Activated CD4-positive, alpha-beta T cell treated with anti-CD3 and anti-CD28 coated beads for 4 hours (primary cell): ENCODE measurements at places on chromosomes 7 and 10.

- DNase-seq = no peak
Measured at GRCh38 chr7:54898659-54899340, 120.0 kb upstream of the EGFR start.

GRCh38 chr10:89985446-89985845 lies 284.1 kb downstream of the KIF20B start:
- no peak for DNase-seq

GRCh38 chr7:92655346-92655884 lies 65.2 kb upstream of the FAM133B start:
- no peak for DNase-seq

GRCh38 chr7:114413761-114414155 lies 857 bp upstream of the FOXP2 start:
- DNase-seq = no peak

- DNase-seq = no peak
Measured at GRCh38 chr10:84156768-84157167, 16.8 kb upstream of the GPR15LG start.

DNA sequence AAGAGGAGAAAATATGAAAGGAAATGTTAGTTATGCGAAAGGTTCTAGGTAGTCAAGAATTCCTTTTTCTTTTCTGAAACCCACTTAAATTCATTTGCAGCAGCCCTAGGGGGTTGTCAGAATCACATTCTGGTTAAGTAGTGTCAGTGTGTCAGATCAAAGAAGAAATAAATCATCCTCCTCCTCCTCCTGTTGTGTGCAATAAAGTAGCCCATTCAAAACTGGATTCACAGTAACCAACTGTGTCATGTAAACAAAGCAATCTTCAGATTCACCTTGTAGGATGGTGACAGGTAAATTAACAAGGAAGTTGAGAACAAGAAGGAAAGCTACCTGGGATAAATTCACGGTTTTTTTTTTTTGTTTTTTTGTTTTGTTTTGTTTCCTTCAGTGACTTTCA lies 127.5 kb downstream of the NSUN6 start:
- no peak for DNase-seq

GRCh38 chr7:123665157-123665556 lies 9.5 kb downstream of the LMOD2 start:
- DNase-seq = no peak

GRCh38 chr7:103343332-103343731 lies 1.2 kb downstream of the DNAJC2 start:
- no peak for DNase-seq

DNA sequence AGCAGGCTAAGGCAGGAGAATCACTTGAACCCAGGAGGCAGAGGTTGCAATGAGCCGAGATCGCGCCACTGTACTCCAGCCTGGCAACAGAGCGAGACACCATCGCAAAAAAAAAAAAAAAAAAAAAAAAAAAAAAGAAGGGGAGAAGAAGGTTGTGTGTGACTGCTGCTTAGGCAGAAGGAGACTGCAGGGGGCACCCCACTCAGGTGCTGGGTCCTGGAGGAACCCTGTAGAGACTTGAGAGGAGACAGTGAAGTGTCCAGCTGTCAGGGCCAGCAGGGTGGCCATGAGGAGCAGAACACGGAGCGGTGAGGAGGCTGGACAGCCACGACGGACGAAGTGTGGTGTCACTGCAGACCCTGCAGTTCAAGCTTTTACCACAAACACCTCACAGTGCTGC lies 99.0 kb upstream of the NMT2 start:
- DNase-seq = no peak

DNA sequence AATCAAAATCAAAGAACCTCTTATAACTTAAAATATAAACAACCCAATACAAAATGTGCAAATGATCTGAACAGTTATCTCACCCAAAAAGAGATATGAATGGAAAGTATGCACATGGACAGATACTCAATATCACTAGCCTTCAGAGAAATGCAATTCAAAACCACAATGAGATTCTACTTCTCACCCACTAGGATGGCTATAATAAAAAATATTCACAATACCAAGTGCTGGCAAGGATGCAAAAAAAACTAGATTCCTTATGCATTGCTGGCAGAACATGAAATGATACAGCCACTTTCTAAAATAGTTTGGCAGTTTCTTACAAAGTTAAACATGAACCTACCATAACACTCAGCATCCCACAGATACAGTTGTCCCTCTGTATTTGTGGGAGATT lies 130.1 kb upstream of the LRRN3 start:
- no peak for DNase-seq

GRCh38 chr7:128827248-128827958 lies 2.8 kb upstream of the FLNC start:
- DNase-seq = no peak

- no peak for DNase-seq
Measured at GRCh38 chr10:48284002-48284546, 9.6 kb upstream of the FRMPD2 start.

DNA sequence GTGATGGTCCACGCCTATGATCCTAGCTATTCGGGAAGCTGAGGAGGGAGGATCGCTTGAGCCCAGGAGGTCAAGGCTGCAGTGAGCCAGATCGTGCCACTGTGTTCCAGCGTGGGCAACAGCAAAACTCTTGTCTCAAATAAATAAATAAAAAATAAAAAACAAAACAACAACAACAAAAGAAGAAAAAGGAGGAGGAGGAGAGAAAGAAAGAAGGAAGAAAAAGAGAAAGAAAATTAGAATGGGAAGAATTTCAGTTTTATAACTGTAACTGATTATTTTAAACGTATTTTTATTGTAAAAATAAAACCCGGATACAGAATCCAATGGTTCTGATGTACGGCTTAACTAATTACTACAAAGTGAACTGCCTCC lies 37.2 kb upstream of the PSAP start:
- DNase-seq = no peak

GRCh38 chr7:123612024-123612423 lies 10.4 kb downstream of the ASB15 start:
- no peak for DNase-seq

GRCh38 chr10:35927990-35928488 lies 285.9 kb upstream of the FZD8 start:
- no peak for DNase-seq

GRCh38 chr10:71468363-71469094 lies 71.8 kb downstream of the CDH23 start:
- DNase-seq = no peak

- no peak for DNase-seq
Measured at GRCh38 chr10:129689671-129690071, 222.6 kb downstream of the MGMT start.

- no peak for DNase-seq
Measured at GRCh38 chr7:82605247-82605864, 161.8 kb upstream of the CACNA2D1 start.

- no peak for DNase-seq
Measured at GRCh38 chr7:27152816-27153442, 546 bp upstream of the HOXA3 start.

DNA sequence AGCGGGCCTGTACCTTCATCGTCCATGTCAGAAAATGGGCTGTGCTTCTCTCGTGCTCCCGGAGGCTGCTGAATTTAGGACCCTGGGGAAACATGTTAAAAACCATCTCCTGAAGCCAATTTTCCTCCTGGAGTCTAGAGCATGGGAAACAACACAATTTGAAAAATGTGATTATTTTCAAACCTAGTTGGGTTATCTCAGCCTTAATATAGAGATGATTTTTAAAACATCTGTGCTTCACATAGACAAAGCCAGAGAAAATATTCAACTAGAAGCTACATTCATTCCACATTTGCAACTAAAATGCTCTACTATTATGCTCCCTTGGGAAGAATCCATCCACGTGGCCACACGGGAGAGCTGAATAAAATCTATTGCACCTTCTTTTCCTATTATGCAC lies 225.9 kb upstream of the TMEM72 start:
- DNase-seq = no peak

- no peak for DNase-seq
Measured at GRCh38 chr7:45623740-45624391, 49.7 kb downstream of the ADCY1 start.

DNA sequence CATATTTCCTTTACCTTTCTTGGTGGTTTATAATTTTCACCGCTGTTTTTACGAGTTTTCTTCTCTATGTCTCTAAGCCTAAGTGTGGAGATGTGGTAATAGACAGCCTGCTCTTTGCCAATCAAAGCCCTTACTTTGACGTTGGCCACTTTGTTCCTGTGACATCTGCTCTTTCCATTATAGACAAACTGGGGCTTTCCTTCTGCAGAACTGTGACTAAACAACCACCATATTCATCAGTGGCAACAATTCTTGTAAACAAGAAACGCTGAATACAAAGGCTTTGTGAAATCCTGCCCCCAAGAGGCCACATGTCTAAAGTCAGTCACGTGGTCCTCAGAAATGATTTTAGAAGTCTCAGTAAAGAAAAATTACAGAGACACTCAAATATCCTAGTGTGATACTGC lies 59.6 kb upstream of the CAPZA2 start:
- no peak for DNase-seq

DNA sequence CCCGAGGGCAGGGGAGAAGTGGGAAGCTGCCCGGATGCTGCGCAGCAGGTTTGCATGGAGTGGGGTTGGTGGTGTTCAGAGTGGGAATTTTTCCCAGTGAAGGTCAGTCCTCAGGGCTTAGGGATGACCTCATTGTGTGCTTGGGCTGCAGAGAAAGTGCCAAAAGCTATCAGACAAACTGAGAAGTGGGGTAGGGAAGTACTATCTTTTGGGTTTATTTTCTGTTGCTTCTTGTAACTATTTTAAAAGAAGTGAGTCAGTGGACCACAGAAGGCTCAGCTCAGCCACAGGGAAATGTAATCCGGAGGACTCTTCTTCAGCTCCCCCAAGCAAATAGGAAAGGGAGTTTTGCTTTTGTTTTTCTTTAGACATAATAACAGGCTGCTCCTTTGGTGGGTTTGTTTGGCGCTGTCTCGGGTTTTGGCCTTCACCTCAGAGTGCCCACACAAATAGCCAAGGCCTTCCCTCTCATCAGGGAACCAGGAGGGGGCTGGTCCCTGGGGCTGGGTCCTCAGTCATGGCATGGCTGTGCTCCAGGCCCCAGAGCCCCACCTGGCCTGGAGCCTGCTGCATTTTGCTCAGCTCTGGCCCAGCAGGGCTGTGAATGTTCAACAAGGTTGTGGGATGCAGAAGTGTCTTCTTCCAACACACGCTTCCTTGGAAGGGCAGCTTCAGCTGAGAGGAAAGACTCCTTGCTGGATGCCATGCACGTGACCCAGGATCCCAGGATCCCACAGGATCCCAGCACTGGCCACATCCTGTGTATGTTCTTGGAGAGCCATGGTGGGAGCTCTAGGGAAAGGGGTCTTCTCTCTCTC lies 5.4 kb upstream of the FAM170B start:
- no peak for DNase-seq

DNA sequence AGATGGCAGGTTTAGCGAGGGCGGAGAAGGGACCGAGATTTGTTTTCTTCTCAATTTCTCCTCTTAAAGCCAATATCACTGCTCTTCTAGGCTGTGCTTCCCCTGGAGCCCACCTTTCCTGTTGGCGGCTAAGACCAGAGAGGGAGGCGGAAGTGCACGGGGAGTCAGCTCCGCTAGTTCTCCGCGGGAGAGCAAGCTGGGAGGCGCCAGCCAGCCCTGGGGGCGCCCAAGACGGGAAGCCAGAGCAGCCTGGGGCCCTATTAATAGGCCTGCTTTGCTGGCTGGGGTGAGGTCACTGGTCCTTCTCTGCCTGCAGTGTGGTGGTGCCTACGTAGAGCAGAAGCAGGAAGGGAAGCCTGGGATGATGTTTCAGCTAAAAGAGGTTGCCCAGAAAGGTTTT lies 61.6 kb downstream of the LSM5 start:
- DNase-seq = no peak

DNA sequence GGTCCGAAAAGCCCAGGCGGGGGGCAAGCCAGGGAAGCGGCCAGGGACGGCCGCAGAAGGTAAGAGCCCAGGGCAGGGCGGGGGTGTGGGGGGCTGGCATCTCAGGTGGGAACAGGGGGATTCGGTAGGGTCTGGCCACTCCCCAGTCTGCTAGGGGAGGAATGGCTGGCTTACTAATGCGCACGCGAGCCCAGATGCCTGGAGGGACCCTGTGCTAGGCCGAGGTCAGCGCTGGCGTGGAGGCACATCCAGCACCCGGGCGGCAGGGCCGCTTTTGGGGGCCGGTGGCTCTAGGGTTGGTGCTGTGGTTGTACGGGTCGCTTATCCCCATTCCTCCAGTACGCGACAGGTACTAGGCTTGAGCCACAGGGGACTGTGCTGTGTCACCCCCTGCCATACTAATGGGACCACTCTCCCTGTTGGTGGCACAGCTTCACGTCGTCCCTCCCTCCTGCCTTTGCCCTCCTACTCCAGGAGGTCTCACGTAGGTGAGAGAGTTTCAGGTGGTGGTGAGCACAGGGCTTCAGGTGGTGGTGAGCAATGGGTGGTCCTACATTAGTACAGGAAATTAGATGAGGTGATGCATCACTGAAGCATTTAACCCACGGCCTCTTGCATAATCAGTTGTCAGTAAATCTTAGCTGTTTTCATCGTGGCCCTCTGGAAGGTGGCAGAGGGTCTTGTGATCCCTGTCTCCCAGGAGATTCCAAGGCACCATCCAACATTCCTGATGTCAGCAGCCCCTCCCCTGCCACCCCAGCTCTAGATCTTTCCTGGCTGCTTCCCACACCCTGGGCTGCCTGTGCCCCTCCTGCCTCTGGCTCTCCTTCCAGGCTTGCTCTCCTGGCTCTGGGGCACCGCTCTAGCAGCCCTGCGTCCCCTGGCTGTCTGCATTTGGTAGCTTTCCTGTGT lies 971 bp downstream of the AEBP1 start:
- no peak for DNase-seq

GRCh38 chr10:83862723-83863122 lies 276.6 kb upstream of the GHITM start:
- DNase-seq = no peak

DNA sequence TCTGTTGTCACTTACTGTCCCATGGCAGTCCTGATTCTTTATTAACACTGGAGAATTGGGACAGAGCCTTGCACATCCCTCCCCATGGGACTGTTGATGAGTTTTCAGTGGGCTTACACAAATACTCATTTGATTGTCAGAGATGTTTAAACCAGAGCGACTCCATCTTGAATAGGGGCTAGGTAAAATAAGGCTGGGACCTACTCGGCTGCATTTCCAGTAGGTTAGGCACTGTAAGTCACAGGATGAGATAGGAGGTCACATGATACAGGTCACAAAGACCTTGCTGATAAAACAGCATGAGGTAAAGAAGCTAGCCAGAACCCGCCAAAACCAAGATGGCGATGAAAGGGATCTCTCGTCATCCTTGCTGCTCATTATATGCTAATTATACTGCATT lies 47.6 kb upstream of the JCAD start:
- DNase-seq = no peak

GRCh38 chr10:120506674-120507073 lies 49.6 kb downstream of the PLPP4 start:
- DNase-seq = no peak

- no peak for DNase-seq
Measured at GRCh38 chr10:96991313-96991841, 159.3 kb downstream of the LCOR start.
